ENCODE measurements at places on chromosomes 7 and 10.
A peak's percentile ranks its signal among the peaks of the same experiment; 100 is the strongest.

GRCh38 chr7:127158659-127159058, 94.1 kb downstream of the GRM8 start:
- no peak for DNase-seq

GRCh38 chr7:112495156-112495788, 14.5 kb downstream of the LSMEM1 start:
- no peak for DNase-seq

DNA sequence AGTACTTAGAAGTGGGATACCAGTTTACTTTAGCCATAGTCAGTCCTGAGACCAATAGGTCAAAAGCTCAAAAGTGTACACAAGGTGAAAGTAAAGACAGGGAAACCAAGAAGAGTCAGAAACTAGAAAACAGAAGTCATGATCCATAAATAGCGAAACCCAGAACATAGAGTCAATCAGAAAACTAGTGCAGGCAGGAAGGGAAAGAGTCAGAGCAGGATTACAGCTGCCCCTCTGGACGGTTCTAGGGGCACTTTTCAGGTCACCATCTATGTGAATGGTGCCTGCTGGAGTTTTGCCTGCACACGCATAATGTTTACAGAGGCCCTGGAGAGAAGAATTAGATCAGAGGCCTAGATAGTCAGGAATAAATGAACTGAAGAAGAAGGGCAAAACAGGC, 22.4 kb upstream of the DMTF1 start:
- no peak for DNase-seq

- no peak for DNase-seq
Observed at GRCh38 chr7:108947526-108947925, 377.9 kb downstream of the DNAJB9 start.

- DNase-seq, result no peak
Observed at GRCh38 chr7:6375348-6376101, 72.2 kb downstream of the DAGLB start.

DNA sequence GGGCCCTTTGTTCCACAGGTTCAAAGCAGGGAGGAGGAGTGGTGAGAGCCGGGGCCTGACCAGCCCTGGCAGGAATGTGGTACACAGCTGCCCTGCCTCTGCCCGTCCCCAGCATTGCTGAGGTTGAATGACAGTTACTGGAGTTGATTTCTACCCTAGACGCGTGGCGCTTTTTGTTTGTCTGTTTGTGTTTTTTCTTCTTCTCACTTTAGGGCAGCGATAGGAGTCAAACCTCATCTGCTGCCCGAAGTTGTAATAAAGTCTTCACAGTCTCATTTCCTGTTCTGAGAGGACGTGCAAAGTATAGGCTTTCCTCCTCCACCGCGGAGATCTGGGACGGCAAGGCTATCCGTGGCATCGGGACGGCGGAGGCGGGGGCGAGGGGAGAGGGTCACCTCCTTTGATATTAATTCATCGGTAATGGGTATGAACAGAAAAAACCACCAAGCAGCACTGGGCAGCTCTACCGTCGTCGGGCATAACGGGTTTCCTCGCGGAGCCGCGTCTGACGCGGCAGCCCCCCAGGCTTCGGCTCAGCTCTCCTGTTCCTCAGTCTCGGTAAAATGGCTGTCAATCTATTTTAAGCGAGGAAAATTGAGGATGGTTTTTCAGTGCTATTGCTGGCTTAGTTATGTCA, 160.8 kb downstream of the LRMDA start:
- no peak for DNase-seq

GRCh38 chr10:51759896-51760534, 60.6 kb upstream of the CSTF2T start:
- DNase-seq, result no peak

DNA sequence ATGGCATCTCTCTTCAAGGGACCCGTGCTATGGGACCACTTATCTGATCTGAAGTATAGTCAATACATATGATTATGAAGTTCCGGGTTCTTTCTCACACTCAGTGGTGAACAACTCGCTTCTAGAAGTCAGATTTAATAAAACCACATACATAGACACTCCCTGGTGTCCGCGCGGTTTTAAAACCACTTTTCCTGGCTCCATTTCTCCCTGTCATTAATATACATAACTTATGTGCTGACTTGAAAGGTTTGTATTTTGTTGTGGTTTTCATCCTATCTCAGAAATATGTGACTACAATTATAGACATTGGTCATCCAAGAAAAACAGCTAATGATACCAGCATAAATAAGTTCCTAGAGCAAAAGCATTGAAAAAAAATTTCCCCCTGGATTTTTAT, 34.0 kb downstream of the SVIL start:
- no peak for DNase-seq

- DNase-seq, result no peak
Observed at GRCh38 chr10:108568824-108569223, 1354.5 kb downstream of the XPNPEP1 start.

DNA sequence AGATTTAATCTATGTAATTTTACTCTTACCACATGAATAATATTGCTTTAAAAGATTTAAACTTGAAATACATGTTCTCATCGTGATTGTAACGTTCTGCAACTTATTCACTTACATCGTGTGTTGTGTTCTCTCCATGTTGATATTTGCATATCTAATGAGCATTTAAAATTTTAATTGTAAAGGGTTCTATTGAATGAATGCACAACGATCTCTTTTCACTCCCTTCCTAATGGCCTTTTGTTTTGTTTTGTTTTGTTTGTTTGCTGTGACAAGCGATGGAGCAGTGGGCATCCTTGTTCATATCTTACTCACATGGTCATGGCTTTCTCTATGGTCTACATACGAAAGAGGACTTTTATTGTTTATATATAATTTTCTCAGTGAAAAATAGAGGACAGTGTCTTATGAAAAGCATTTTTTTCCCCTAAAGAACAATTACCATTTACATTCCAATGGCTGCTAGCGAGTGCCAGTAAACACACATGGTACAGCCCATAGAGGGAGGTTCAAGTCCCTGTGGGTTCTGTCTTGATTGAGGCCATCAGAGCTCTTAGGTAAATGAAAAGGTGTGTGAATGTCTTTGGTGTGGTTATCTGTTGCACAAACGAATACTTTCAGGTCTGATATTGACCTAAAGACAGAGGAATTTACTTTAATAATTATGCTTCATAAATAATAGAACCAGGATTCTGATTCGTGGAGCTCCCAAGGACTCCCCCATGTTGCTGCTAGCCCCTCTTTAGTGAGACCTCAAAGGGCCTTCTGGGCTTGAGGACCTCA, 32.4 kb downstream of the BTBD16 start:
- DNase-seq, result no peak

DNA sequence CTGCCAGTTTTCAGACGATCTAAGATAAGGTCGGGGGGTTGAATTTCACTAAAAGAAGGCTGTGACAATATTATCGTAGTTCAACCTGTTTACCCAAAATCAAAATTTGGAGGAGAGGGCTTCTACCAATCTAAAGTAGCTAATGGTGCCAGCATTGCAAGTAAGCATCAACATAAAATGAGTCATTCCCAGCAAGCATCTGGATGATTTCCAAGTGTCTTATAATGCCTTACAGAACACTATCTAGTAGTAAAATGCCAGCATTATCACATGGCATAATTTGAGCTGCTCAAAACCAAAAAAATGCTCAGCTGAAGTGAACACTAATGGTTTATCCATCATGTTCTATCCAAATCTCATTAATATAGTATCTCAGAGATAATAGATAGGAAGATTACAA, 1193.9 kb downstream of the DNAJB9 start:
- no peak for DNase-seq

DNA sequence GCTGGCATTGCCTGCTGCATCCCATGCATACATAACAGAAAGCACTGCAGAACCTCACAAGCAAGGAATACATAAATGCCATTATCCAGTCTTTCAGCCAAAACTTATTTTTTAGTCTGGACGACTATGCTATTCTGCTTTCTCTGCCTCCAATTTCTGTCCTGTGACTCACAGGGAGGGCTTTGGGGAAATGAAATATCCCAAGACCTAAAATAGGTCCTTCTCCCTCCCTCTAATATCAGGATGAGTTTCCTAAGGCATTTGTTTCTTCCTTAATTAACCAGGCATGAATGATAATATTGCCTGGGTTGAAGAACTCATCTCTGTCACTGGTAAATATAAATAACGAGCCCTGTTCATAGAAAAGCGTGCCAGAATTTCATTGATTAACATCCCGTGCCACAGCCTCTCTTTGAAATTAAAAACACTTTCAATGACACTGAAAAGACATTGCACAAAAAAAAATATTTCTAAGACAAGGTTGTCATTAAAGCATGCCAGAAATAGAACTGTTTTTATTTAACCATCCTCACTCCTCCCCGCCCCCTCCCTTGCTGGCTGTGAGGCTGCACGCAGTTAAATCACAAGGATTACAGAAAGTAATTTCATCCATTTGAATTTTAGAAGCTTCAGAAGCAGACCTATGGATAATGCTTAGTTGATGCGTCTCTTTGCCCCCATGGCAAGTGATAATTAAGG, 103.0 kb upstream of the ANKRD1 start:
- no peak for DNase-seq

GRCh38 chr10:78594559-78595268, 474.1 kb upstream of the ZMIZ1 start:
- DNase-seq, result no peak

- no peak for DNase-seq
Observed at GRCh38 chr10:91627344-91628102, 5.3 kb downstream of the PPP1R3C start.

- peak; percentile 15 for DNase-seq
Observed at GRCh38 chr10:123559066-123559822, 106.9 kb upstream of the GPR26 start.

DNA sequence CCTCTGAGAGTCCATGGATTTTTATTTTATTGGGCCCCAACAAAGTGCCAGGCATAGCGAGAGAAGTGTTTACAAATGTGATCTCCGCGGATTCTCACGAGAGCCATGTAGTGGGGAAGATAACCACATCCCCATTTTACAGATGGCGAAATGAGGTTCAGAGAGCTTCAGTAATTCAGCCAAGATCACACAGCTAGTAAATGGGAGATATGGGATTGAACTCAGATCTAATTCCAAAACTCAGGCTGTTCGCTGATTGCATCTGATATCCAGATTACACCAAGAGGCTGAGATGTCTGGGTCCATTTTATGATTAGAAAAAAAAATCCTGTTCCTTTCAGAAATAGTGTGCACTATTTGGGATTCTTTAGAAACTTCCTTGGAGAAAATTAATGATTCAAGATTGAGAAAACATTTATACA, 1.3 kb downstream of the FAS start:
- no peak for DNase-seq

DNA sequence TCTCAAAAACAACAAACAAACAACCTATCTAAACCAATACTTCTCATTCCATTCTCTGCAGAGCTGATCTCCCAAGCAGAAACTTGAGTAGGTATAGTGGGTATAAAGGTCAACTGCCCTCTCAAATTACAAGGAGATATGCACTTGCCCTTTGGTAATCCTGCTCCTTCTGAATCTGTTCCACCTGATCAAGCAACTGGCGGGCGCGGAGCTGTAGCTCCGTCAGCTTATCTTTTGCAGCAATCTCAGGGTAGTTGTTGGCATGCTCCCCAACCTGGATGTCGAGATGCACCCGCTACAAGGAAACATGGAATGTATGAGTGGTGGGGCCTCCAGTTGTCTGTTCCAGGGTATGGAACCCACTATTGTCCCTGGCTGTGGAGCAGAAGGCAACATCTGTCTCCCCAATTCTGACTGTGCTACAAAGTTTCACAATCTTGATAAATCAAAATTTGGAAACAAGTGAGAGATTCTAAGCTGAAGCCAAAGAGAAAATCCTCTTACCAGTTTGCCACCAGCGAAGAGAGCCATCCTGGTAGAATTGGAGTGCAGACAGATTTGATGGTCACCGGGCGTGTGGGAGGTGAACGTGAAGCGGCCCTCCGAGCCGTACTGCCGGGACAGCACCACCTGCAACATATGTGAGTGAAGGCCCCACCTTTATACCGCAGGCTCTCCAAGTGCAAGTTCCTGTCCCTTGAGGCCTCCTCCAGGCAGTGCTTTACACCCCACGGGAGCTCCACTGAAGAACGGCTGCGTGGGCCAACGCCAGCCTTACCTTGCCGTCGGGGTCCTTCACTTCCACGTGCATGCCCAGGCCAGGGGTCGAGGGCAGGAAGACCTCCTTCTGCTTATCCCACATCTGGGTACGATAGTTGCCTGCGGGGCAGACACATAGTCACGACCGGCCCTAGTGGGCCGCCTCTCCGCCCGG, 819 bp downstream of the TMED4 start:
- no peak for DNase-seq

GRCh38 chr7:10412422-10413019, 561.2 kb upstream of the PHF14 start:
- peak; percentile 15 for DNase-seq

DNA sequence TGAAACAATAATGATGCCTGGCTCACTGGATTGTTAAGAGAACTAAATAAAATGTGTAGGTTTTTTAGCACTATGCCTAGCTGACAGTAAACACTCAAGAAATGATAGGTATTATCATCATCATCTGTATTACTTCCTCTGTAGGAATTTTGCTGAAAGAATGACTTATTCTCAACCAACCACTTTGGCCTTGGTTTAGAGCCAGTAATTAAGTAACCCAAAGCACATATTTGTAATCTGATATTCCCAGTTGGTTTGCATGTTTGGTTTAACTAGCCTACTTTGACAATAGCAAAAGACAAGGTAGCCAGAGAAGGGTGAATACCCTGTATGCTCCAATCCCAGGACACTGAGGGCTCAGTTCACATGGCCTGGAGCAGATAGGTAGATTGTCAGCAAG, 34.4 kb downstream of the BCAP29 start:
- DNase-seq, result no peak

DNA sequence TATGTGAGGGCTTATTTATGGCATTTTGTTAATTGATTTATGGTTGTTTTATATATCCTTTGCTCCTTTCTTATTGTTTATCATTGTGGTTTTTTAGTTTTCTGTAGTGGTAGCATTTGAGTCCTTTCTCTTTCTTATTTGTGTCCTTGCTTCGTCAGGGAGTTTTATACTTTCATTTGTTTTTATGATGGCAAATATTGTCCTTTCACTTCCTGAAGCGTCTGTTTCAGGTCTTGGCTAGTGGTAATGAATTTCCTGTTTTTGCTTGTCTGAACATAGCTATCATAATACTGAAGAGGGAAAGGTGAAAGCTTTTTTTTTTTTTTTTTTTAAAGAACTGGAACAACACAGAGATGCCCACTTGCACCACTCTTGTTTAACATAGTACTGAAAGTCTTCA, 228.2 kb downstream of the ATRNL1 start:
- no peak for DNase-seq

DNA sequence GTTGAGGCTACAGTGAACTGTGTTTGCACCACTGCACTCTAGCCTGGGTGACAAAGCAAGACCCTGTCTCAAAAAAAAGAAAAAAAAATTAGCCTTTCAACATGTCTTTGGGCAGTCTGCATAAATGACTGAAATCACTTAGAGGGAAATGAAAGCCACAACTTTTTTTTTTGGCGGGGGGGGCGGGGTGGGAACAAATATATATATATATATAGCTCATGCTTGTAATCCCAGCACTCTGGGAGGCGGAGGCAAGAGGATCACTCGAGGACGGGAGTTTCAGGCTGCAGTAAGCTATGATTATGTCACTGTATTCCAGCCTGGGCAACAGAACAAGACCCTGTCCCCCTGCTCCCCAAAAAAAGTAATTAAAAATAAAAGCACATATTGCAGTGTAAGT, 23.4 kb upstream of the MICU1 start:
- no peak for DNase-seq

- DNase-seq, result no peak
Observed at GRCh38 chr10:133039107-133039802, 48.5 kb upstream of the ADGRA1 start.

GRCh38 chr7:98420966-98421612, 20.2 kb upstream of the BAIAP2L1 start:
- peak; percentile 86 for DNase-seq

All from NCI-H1105 (cell line).